ENCODE measurements at places on chromosomes 12 and 14.

DNA sequence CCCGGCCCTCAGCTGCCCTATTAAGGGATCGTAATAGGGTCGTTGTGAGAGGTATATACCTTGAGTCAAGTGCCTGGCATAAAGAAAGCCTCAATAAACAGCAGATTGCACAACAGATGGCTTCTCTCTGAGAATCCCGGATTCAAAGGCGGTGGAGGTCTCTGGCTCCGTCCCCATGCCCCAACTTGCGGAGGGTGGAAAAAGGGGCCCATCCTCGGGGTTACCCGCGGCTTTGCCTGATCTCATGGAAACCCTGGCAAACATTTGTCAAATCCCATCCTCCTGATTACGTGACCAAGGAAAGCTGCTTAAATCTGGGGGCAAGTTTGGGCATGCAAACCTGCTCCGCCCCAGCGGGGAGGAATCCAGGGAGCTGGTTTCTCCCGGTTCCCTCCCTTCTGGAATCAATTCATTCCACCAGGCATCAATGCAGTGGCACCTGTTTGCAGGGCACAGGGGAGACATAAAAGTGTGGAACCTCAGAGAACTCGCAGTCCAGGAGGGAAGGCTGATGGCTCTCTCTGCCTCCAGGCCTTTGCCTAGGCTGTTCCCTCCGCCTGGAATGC lies 12.3 kb downstream of the TRPV4 start:
- no peak for DNase-seq

DNA sequence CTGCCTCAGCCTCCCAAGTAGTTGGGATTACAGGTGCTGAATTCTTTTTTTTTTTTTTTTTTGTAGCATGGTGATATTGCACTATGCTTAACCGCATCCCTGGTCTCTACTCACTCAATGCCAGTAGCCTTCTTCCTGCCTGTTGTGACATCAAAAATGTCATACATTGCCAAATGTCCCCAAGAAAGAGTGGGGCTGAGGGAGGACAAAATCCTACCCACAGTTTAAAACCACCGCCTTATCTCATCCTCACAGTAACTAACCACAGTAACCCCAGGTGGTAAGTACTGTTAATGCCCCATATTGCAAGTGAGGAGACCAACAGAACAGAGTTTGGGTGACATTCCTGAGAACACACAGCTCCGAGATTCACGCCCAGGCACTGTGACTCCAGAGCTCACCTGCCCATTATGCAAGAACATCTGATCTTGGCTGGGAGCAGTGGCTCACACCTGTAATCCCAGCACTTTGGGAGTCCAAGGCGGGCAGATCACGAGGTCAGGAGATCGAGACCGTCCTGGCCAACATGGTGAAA lies 19.6 kb downstream of the MORN3 start:
- DNase-seq, result no peak

DNA sequence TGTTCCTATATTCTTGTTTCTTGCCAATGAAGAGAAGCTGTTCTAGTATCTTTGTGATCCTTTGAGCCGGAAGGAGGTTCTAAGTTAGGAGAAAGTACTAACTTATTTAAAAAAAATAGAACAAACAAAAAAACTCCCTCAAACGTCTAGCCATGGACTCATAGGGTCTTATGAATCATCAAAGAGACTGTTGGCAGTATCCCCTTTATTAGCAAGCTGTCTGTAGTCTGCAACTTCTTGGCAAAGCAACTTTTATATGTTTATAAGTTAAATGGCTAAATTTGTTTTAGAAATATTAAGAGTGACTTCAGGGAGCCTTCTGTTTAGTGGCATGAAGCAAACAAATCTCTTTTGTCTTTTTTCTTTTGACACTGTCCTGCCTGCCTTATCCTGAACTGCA lies 291.9 kb downstream of the FUT8 start:
- no peak for DNase-seq

- no peak for DNase-seq
These were observed 146.4 kb upstream of the LMNTD1 start for GRCh38 chr12:25699454-25699853.

DNA sequence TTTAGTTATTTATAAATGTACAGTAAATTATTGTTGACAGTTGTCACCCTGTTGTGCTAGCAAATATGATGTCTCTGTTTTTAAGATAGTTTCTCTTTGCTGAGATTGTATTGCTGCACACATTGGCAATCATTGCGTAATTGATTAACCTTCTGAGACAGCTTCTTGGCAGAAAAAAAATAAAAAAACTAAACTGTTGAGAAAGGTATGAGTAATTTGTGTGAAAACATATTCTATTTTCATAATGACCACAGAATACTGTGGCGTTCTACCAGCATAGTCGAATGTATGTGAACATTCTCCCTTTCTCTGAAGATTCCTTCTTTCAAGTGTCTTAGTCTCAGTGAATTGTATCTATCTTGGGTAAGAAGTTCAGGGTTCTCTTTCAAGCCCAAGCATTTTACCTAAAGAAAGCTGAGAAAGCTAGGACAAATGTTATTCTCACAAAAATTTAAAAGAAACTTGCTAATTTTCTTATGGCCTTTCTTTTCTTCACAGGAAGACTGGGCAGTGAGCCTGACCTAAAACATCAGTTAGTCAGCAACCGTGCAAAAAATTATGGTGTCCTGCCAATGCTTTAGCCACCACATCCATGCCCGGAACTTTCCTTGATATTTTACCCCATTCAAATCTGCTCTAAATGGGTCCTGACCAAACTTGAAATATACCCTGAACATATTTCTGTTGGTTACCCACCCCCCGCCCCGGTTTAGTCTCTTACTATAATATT lies 69.0 kb upstream of the REP15 start:
- DNase-seq, result no peak

DNA sequence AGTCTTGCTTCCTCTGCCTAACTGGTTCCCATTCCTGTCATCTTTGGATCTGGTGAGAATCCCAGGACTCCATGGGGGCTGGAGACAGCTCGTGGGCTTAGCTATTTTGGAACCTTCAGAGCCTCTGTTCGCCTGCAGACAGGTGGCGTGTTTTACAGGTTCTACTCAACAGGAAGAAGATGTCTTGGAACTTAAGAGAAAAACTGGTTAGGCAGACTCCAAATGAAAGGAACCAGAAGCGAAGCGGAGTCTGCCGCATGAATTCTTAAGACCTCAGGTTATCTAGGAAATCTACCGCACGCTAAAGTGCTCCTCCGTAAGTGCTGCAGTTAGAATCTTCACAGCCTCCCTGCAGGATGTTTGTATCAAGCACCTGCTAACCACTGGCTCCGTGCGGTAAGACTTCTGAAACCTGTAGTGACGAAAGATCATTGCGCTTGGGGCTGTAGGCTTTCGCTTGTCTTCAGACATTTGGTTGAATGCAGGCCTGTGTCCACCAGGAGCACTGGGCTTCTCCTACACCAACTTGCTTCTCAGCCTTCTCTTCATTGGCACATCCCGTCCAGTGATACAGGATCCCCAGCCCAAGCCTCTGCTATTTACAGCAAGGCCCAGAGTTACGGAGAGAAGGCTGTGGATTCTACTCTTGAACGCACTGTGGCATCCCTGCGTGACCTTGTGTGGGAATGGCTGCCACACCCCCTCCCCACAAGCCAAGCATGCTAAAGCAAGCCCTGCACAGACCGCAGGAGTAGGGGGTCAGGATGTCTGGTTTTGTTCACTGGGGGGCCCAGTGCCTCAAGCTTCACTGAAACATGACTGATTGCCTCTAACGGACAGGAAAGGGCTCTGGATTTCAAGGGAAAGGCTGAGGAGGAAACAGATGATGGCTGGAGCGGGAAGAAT lies 35.0 kb downstream of the ACADS start:
- no peak for DNase-seq

GRCh38 chr14:33524244-33524643 lies 426.6 kb downstream of the EGLN3 start:
- DNase-seq, result no peak

GRCh38 chr14:78985668-78986381 lies 815.7 kb downstream of the NRXN3 start:
- no peak for DNase-seq

DNA sequence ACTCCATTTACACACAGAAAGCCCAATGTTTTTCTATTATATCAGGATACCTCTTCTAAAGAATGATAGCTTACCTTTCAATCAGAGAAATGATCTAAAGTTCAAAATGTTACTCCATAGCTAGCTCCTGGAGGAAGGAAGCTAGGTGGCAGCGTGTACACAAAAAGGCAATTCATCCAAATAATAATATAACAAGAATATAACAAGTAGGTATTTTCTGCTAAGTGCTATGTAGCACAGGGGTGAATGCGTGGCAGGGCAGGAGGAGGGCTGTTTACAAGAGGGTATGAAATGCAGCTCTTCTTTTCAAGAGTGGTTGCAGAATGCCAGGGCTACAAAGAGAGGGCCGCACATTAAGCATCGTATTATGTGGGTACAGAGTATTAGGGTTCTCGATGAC lies 663 bp upstream of the SNAPC1 start:
- no peak for DNase-seq

GRCh38 chr14:77014004-77014604 lies 14.4 kb downstream of the IRF2BPL start:
- no peak for DNase-seq

DNA sequence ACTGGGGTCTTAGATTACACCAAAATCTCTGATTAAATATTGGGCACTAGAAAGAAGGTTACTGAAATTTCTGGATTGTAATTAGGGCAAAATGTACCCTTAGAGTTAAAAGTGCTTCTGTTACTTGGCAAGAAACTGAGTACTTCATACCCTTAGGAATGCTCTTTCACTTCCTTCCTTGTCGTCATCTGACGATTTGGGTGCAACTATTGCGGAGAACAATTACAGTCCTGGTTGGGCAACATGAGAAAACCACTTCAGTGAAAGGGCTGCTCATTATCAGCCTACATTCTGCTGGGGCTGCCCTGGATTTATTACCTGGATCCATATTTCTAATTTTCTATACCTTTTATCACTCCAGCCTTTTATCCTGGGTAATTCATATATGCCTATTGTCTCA lies 348.5 kb upstream of the MDGA2 start:
- no peak for DNase-seq

DNA sequence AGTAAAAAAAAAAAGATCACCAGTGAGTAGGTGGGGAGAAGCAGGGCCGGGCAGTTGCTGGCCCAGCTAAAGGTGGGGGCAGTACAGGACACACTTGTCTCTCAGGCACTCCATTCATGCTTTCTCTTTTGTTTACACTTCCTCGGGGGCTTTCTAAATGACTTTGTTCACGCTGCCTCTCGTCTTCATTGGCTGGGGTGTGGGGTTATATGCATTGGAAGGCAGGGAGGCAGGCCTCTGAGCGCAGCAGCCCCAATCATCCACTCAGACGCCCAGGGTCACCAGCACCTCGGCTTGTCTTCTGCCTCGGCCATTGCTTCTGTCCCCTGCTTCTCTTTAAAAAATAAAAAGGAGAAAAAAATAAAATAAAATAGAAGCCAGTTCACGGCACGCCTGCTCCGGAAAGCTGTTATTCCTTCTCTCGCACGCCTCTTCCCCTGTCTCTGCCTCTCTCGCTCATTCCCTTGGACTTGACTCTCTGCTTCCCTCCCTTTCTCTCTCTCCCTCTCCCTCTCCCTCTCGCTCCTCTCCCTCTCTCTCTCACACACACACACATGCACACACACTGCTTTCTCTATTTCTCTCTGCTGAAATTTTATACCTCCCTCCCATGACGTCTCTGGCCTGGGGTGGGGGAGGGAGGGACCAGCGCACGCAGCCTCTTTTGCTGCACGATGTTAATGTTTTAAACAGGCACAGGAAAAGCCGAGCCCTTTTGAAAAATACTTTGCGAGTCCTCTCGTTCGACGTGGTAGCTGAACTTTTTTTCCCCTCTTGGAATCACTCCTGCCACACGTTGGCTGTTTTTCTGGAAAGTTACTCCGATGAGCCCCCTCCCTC lies at the start of gene TGFB3:
TGFB3 (minus strand) TSS at position 570 of the 840 bp plus-strand sequence. CDS start 1,102 bp downstream, outside the sequence.
- DNase-seq, result peak; percentile 40

GRCh38 chr12:120955232-120955631 lies 23.1 kb upstream of the HNF1A start:
- DNase-seq, result no peak

DNA sequence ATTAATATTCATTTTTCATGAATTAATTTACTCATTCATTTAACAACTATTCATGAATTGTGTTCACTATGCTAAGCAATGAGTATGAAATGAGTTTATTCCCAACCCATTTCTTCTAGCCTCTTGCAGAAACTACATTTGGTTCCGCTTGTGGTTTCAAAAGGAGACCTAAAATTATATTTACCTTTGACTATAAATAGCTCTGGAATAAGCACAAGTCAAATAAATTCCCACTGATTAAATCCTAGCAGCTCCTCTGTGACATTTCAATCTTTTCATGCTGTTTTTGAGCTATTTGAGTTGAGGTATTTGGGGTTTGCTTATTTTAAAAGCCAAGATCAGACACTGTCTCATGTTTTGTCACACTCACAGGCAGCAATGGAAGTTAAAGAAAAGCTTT lies 46.9 kb downstream of the DUSP6 start:
- DNase-seq, result no peak

DNA sequence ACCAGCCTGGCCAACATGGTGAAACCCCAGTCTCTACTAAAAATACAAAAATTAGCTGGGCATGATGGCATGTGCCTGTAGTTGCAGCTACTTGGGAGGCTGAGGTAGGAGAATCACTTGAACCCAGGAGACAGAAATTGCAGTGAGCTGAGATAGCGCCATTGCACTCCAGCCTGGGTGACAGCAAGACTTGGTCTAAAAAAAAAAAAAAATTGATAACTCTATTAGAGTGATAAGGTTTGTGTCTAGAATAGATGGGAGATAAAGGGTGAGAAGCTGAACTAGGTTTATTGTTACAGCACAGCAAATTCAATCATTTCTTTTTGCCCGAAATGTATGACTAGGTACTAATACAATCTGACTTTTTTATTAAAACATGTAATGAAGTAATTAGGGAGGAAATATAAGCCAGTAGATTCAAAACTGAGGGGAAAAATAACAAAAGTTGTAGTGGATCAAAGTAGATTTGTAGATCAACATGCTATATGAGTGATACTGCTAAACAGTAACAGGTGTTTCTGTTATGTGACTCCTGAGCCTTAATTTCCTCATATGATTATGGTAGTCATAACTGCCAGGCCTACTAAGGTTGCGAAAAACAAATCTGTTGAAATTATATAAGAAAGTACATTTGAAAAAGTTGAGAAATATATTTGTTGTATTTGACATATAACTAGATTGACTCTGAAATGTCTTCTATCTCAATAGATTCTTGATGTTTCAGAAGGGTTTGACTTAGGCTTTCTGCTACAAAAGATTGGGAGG lies 83.6 kb downstream of the WNK1 start:
- no peak for DNase-seq

DNA sequence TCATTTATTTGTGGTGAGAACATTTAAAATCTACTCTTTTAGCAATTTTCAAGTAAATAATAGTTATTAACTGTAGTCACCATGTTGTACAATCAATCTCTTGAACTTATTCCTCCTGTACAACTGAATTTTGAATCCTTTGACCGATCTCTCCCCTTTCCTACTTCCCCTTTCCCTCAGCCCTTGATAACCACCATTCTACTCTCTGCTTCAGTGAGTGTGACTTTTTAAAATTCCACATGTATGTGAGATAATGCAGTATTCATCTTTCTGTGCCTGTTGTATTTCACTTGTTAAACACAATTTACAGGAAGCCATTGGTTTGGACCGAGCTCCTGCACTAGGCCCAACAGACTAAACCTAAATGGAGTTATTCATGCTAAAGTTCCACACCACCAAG lies 458.9 kb upstream of the PDE3A start:
- no peak for DNase-seq

Data from activated T-cell treated with anti-CD3 and anti-CD28 coated beads for 24 hours (primary cell).